Amniotic epithelial cell (primary cell): ENCODE measurements at places on chromosomes 7 and 10.

- no peak for DNase-seq
Observed at GRCh38 chr10:62946278-62946677, 130.1 kb upstream of the EGR2 start.

GRCh38 chr7:18552943-18553604, 57.5 kb downstream of the HDAC9 start:
- DNase-seq, result no peak

DNA sequence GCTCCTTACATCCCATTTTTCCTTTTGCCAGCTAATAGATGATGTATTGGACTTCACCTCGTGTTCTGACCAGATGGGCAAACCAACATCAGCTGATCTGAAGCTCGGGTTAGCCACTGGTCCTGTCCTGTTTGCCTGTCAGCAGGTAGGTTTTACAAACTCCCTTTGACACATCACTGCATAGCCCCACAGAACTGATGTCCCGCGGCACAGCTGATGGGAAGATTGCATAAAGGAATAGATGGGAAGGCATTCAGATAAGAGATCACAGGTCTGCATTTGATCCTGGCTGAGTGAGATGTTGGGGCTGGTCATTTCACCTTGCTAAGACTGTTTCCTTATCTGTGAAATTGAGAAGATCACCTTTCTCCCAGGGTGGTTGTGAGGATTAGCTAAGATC, 37.9 kb downstream of the PDSS1 start:
- DNase-seq, result no peak

- no peak for DNase-seq
Observed at GRCh38 chr10:32171204-32171603, 115.0 kb upstream of the KIF5B start.

- peak; percentile 74 for DNase-seq
Observed at GRCh38 chr7:105934572-105935185, 28.4 kb upstream of the CDHR3 start.

GRCh38 chr7:4800926-4801838, 25.8 kb downstream of the AP5Z1 start:
- DNase-seq, result no peak

DNA sequence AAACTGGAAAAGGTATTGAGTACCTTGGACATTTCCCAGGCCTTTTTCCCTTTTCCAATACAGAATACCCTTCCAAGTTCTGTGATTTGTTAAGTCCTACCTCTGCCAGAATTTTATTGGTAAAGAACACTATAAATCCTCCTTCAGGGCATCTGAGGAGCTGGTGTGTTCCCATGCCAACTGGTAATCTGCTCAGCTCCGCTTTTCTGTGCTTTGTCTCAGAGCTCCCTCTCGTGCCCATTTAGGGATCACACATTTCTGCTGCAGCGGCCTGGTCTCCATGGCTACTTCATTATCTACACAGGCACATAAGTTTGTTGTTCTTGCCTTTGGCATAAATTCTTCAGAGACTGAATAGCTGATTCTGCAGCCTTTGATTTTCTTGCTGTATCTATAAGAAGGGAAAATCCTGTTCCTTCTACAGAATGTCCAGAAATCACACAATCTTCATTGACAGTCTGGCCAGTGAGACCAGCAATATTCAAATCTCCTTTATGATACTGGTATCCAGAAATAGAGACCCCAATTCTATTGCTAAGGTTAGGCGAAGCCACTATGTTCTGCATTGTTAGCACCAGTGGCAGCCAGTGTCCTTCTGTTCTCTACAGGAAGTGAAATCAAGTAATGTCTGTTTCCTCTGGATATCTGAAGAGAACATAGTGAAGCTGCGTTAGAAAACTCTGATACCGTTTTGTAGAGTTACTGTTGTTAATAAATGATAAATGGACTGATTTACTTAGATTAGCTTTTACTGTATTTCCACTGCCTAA, 51.9 kb downstream of the DENND11 start:
- peak; percentile 90 for DNase-seq

GRCh38 chr10:69348816-69349541, 67.7 kb downstream of the TACR2 start:
- peak; percentile 94 for DNase-seq

DNA sequence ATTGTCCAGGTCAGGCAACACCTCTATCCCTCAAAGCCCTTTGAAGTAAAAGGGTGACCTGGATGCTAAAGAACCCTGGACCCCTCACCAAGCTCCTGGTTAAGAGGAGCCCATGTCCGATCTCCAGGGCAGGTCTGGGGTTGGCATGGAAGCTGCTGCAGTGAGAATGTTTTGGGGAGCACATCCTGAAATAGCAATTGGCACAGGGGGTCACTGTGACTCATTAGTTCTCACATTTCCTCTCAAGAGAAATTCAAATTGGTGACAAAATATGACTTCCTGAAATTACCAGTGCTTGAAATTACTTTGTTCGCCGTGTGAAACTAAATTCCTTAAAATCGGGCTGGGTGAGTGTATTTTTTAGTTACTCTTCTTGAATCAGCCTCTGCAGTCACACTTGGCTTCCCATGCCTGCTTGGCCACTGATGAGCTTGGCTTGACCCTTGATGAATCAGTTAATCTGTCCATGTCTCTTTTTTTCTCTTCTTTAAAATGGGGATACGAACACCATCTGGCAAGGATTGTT, 18.8 kb upstream of the ARHGAP22 start:
- no peak for DNase-seq

GRCh38 chr10:124534826-124535601, 73.4 kb downstream of the LHPP start:
- DNase-seq, result no peak

- peak; percentile 83 for DNase-seq
Observed at GRCh38 chr7:20352573-20353306, 22.0 kb downstream of the ITGB8 start.

GRCh38 chr7:6158424-6159096, 113.9 kb downstream of the CYTH3 start:
- DNase-seq, result no peak

GRCh38 chr10:94403380-94404213, 1.3 kb downstream of the TBC1D12 start:
- peak; percentile 59 for DNase-seq

- no peak for DNase-seq
Observed at GRCh38 chr7:141572175-141572574, 21.0 kb downstream of the AGK start.

GRCh38 chr10:103842605-103843004, 12.8 kb downstream of the SH3PXD2A start:
- DNase-seq, result no peak

DNA sequence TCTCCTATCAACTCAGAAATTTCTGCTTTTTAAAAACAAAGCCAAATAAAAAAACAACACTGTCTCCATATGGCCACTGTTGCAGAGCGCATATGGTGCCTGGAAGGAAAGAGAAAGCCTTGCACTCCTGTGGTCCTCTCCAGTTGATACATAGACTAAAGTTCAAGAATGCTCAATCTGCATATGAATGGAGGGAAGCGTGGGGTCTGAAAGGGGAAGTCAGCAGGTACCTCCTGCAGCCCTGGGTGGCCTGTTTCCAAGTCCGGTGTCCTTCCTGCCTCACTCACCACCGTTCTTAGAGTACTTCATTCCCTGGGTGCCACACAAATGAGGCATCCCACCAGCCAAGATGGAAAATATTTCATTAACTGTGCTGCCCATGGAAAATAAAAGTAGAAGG, 138.3 kb upstream of the PALS2 start:
- DNase-seq, result no peak

- DNase-seq, result no peak
Observed at GRCh38 chr10:47449102-47449978, 34.6 kb downstream of the ANXA8 start.

DNA sequence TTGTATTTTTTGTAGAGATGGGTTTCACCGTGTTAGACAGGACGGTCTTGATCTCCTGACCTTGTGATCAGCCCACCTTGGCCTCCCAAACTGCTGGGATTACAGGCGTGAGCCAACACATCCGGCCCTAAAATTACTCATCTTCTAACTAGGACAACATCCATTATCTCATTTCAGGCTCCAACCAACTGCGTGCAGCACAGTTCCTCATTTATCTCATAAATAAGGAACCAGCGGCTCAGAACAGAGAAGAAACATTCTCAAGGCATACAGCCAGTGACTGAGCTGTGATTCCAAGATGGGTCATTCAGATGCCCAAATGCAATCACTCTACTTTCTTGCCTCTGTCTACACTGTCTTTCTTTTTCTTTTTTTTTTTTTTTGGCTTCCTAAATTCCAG, 356.1 kb downstream of the ELMO1 start:
- no peak for DNase-seq

DNA sequence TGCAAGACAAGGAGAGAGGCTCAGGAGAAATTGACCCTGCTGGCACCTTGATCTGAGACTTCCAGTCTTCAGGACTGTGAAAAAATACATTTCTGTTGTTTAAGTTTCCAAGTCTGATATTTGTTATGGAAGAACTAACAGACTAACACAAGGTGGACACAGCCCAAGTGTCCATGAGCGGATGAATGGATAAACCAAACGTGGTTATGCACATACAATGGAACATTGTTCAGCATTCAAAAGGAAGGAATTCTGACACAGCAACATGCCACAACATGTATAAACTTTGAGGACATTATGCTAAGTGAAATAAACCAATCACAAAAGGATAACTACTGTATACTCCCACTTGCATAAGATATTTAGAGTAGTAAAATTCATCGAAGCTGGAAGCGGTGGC, 76.5 kb downstream of the FAM13C start:
- DNase-seq, result no peak

GRCh38 chr7:94190599-94191061, 186.5 kb upstream of the BET1 start:
- peak; percentile 94 for DNase-seq

GRCh38 chr7:98137134-98137825, 30.6 kb downstream of the LMTK2 start:
- no peak for DNase-seq

DNA sequence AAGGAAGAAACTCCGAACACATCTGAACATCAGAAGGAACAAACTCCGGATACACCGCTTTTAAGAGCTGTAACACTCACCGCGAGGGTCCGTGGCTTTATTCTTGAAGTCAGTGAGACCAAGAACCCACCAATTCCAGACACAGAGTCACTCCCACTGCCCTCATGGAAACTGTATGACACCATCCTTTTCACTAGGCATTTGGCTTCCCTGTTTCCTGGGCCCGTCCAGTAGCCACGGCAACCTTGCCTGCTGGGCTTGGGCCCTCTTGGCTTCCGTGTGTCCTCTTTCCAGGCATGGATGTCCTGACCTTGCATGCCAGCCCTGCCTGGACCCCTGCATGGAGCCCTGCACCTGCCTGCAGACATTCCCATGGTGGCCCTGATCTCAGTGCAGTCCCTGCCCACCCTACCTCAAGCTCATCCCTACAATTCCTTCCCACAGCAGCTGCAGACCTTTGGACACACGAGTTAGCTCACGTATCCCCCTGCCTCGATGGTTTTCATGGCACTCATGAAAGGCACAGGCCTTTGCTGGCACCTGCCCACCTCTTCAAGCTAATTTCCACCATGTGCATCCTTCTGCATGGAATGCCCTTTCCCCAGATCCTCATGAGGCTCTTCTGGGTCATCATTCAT, 6.7 kb downstream of the SH2D4B start:
- no peak for DNase-seq

- no peak for DNase-seq
Observed at GRCh38 chr7:122902751-122903495, 16.7 kb upstream of the CADPS2 start.

GRCh38 chr10:3757250-3757637, 27.8 kb downstream of the KLF6 start:
- DNase-seq, result no peak

DNA sequence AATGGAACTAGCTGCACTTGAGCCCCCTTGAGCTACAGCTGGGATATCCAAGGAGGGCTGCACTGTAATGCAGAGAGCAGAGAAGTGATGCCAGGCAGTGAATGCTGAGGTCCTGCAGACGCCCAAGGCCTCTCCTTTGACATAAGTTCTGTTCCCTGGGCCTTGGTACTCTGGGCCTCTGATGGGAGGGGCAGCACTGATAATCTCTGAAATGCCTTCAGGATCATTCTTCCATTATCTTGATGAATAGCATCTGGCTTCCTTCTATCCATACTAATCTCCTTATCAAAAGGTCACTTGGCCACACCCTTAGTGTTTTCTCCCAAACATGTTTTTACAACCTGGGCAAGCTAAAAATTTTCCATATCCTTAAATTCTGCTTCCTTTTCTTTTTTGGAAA, 6.9 kb downstream of the GRB10 start:
- DNase-seq, result no peak

GRCh38 chr10:124467165-124467564, 5.5 kb downstream of the LHPP start:
- no peak for DNase-seq

- no peak for DNase-seq
Observed at GRCh38 chr10:75432176-75432575, 752 bp downstream of the LRMDA start.

- DNase-seq, result no peak
Observed at GRCh38 chr7:22555476-22555875, 55.5 kb upstream of the STEAP1B start.

GRCh38 chr10:33493497-33493896, 159.0 kb upstream of the NRP1 start:
- DNase-seq, result no peak

- no peak for DNase-seq
Observed at GRCh38 chr10:17064435-17064834, 65.2 kb downstream of the CUBN start.

DNA sequence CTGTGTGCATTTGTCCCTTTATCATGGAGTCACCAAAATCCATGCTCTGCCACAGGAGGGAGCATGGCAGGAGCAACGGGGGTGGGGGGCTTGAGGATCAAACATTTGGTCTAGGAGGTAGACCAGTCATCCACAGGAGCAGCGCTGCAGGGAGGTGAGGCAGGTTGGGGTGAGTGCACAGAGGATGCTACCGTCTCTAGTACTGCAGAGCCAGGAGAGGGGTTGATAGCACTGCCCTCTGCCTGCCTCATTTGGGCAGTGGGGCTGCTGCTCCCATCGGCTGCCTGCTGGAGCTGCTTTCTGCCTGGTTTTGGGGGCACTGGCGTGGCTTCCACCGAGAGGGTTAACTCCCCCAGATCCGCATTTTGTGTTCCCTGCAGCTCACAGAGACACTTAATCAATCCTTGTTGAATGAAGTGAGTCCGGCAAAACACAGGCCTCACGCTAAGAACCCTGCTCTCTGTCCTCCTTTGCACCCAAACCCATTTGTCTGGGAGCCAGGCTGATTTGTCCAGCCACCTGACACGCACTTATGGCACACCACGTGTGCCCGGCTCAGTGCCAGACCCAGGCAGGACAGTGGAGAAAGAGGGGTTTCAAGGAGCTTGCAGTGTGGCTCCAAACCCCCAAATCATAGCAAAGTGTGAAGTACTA, 527.1 kb upstream of the FOXK1 start:
- no peak for DNase-seq

- DNase-seq, result no peak
Observed at GRCh38 chr10:24494777-24495176, 228.9 kb downstream of the ARHGAP21 start.

DNA sequence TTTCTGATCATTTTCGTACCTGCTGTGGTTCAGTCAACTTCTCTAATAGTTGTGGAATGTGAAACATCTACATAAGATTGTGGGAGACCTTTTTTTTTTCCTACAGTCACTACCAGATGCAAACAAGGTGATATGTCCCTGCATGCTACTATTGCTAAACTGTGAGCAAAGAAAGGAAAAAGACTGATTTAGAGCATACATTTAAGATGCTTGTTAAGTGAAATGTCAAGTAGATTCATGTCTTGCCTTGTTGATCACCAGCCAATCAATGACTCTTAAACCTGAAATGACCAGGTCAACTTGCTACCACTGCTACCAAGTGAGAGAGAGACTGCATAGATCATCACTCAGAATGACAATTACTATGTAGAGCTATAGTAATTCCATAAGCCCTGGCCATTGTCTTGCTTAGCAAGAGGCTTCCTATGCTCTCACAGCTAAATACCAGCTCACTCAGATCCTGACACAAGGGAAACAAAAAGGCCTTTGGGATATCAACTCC, 84.3 kb upstream of the SKAP2 start:
- DNase-seq, result no peak
